ENCODE measurements at places on chromosomes 16 and 17.

GRCh38 chr16:67949645-67950044 lies 5.7 kb upstream of the LCAT start:
- DNase-seq, result no peak

- no peak for DNase-seq
These were observed 5.0 kb downstream of the EVPLL start for GRCh38 chr17:18382441-18383078.

GRCh38 chr16:75219838-75220237 lies 1.1 kb downstream of the CTRB1 start:
- DNase-seq, result no peak

DNA sequence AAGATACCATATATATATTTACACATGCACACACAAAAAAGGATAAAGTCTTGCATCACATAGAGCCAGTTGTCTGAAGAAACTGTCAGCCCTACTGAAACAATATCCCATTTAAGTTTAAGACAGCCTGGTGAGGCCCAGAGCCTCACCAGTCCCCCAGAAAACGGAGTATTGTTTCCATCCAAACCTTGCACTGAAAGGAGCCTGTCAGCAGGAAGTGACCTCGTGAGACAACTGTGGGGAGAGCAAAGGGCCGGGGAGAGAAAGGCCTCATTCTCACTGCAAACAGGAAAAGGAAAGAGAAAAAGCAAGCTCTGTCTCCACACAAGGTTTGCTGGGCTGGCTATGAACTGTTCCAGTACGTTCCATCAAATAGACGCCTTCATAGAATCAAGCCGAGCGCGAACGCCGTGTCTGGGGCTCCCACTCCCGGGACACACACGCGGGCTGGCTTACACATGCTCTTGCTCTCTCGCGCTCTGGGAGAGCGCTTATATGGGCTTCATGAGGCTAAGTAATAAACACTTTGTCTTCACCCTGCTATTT lies 44.4 kb upstream of the ZFHX3 start:
- no peak for DNase-seq

GRCh38 chr17:77681861-77682260 lies 276.6 kb upstream of the TNRC6C start:
- DNase-seq, result peak; percentile 36

GRCh38 chr16:84599521-84600202 lies 18.2 kb downstream of the COTL1 start:
- DNase-seq, result peak; percentile 53

DNA sequence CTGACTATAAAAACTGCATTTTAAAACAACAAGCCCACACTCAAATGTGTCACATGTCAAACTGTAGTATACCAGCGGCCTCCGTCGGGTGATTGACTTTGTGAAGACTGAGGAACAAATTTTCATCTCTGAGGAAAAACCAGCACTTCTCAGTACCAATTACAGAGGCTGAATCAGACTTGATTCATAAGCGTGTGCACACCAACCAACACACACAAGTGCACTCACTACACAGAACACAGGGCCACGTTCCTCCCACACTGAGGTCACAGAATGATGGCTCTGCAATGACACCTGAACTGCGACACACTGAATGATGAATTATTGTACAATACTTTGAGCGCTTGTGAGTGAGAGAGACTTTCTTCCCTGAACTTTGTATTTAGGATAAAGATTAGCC lies 29.6 kb downstream of the XPO6 start:
- no peak for DNase-seq

- no peak for DNase-seq
These were observed 1.2 kb upstream of the FGF11 start for GRCh38 chr17:7437950-7438614.

DNA sequence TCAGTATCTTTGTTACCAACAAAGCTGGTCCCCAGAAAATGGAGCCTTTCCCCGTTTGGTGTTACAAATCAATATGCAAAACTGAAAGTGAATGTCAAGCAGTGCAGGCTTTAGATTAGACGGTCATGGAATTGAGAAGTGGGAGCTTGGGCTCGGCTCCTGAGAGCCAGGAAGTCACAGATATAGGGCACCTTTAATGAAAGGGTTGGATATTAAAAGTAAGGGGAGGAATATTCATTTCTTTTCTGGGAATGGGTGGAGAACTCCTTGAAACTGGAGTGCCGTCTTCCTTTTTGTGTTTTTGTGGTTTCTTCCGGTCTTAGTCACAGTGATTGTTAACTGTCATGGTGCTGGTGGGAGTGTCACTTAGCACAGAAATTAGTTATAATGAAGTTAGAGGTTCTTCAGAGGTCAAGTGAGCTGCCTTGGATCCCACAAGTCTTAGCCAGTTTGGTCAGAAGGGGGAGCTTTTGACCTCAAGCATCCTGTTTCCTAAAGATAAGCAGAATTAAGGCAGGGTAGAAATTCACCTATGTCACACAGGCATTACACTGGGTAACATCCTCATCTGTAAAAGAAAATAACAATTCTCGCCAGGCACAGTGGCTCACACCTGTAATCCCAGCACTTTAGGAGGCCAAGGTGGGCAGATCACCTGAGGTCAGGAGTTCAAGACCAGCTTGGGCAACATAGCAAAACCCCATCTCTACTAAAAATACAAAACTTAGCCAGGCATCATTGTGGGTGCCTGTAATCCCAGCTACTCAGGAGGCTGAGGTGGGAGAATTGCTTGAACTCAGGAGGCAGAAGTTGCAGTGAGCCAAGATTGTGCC lies 9.6 kb upstream of the EIF1 start:
- peak; percentile 56 for DNase-seq

GRCh38 chr16:80656711-80657150 lies 115.9 kb downstream of the DYNLRB2 start:
- no peak for DNase-seq

DNA sequence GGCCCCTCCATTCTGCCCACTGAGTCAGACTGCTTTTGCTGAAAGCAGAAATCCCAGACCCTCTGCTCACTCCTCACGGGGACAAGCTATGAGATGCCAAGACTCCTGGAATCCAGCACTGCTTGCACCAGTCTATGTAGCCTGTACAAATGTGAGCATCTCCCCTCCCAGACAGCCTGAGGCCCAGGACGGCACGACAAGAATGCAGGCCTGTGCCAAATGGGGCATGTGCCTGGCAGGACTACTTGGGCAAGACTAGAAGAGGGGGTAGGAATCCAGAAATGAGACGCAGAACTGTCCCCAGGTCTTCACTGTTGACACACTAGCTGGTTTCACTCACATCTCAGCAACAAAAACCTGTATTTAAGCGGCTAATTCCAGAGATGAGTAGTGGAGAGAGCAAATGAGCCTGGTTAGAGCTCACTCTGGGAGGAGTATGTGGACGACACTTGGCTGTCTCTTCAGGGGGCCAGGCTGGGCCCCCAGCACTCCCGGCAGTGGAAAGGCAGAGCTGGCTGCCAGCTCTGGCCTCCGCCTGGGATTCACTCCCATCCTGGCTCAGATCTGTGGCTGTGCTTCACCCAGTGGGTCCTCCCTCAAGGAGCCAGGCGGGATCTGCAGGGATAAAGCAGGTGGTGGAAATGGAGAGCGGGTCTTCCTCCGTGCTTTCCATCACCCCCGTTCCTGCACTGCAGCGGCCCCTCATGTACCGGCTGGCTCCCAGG lies 2.9 kb upstream of the MYO1C start:
- no peak for DNase-seq

DNA sequence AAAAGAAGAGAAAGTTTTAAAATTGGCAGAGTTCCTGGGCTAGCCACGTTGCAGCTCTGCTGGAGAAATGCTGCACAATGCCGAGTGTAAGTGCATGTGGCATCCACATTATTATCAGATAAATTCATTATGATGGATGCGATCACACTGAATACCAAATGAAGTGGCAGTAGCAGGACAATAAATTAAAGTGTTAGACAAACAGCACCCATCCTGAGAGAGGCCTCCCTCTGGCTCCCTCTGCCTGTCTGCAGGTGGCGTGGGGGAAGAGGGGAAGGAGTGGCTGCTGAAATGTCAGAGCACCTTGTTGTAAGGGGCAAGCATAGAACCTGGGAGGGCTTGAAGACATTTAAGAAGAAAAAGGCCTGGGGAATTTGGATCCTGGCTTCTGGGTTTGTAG lies 324.1 kb downstream of the HAPSTR1 start:
- no peak for DNase-seq

DNA sequence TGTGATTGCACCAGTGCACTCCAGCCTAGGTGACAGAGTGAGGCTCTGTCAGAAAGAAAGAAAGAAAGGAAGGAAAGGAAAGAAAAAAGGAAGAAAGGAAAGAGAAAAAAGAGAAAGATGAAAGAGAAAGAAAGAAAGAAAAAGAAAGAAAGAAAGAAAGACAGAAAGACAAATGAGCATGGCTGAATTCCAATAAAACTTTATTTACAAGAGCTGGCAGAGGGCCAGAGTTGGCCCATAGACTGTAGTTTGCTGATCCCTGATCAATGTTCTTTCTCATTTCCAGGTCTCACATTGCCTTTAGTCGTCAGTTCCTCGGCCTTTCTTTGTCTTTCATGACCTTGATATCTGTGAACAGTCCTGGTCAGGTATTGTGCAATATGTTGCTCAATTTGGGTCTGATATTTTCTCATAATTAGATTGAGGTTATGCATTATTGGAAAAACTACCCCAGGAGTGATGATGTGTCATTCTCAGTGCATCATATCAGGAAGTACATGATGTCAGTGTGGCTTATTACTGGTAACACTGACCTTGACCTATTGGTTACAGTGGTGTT lies 68.5 kb upstream of the MED9 start:
- DNase-seq, result no peak

- DNase-seq, result no peak
These were observed 4.1 kb upstream of the MPO start for GRCh38 chr17:58284613-58285421.

- DNase-seq, result no peak
These were observed 9.4 kb downstream of the MAP3K3 start for GRCh38 chr17:63631626-63632025.

DNA sequence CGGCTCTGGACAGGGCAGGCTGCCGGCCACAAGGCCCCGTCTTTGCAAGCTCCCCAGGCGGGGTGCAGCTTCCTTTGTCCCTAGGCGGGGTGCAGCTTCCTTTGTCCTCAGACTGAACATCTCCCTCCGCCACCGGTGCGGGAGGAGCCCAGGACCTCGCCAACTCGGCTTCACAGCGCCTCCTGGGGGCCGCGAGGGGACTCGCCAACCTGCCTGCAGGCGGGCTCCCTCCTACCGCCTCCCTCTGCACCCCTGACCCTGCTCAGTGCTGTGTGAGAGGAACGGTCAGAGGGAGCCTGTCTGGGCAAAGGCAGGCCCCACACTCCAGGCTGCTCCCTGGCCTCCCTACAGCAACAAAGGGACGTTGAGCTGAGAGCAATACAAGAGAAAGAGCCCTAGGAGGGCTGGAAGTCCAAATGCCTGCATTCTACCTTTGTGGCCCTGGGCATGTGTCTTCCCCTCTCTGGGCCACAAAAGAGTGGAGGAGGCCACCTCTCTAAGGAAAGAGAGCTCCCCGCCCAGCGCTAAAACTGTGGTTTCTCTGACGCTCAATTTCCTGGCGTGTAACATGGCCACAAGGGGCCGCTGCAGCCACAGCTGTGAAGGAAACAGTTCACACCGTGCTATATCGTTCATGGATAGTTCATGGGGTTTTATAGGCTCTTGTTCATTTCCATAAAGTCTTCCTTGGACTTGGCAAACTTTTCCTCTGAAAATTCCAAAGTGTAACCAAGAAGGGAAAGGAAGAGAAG lies 20.9 kb upstream of the KRT19 start:
- peak; percentile 85 for DNase-seq

DNA sequence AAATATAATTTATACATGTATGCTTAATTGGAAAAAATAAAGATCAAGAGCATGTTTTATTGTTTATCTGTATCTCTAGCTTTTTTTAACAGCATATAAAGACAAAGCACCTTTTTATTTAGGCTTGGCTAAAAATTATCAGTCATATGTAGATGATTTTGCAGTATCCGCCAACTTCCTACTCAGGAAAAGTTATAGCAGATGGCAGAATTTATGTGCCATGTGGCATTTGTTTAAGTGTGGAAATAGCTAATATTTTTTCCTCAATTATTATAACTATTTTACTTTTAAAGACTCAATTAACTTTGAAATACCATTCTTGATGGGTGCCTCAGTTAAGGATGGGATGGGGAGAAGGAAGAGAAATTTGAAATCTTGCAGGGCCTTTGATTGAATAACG lies 762.1 kb upstream of the RBFOX1 start:
- no peak for DNase-seq

GRCh38 chr16:90023078-90023447 lies 3.8 kb upstream of the DBNDD1 start:
- DNase-seq, result no peak

DNA sequence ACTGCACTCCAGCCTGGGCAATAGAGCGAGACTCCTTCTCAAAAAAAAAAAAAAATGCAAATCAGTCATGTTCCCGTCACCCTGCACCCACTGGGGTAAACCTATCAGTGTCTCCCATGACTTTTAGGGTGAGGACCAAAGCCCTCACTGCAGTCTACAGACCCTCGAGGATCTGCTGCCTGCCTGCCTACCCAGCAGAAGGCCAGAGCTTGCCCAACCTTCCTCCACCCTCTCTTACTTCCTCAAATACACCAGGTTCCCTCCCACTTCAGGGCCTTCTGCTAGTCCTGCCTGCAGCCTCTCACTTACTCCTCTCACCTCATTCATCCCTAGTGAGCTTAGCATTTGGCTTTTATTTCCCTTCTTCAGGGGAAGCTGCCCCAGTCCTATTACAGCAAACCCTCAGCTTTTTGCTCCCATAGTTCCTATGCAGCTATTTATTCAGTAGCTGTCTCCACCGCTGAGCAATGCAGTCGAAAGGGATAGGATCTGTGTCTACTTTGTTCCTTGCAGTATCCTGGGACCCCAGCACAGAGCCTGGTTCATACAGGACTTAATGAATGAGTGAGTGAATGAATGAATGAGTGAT lies 17.8 kb upstream of the TOB1 start:
- peak; percentile 22 for DNase-seq

- no peak for DNase-seq
These were observed 83.0 kb downstream of the KANSL1 start for GRCh38 chr17:46110219-46110618.

GRCh38 chr17:75077496-75078283 lies 10.1 kb upstream of the SLC16A5 start:
- peak; percentile 5 for DNase-seq

DNA sequence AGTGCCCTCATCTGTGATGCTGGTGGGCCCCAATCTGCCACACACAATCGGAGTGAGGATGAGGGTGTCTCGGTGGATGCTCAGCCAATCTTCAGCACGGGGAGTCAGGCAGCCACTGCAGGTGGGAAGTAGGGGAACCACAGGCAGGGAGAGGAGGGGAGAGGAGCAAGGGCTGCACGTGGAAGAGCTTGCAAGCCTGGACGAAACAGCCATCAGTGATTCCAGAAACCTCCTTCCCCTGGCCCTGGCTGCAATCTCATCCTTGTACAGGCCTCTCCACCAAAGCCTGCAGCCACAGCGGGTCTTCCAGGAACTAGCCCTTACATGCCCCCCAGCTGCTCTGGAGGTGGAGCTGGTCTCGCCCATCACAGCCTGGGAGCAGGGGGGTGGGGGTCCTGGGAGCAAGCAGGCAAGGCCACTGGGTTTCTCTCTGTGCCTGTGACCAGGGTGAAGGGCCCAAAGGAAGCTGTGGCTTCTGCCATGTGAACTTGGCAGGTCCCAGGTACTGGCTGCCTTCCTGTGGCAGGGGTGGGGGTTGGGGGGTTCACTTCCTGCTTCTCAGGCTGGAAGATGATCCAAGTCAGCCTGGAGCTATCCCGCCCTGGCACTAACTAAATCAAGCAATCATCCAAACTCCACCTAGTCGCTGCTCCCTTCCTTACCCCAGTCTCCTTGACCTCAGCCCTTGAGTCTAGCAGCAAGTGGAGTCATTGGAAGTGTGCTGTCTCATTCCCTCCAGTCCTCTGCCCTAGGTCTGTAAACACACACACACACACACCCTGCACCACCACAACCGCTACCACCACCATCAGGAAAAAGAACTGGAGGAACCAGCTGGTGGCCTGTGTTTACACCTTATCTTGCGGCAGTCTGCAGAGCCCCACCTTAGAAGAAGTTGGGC lies 29.4 kb upstream of the MLKL start:
- no peak for DNase-seq
